ENCODE measurements at places on chromosomes 4 and X.

DNA sequence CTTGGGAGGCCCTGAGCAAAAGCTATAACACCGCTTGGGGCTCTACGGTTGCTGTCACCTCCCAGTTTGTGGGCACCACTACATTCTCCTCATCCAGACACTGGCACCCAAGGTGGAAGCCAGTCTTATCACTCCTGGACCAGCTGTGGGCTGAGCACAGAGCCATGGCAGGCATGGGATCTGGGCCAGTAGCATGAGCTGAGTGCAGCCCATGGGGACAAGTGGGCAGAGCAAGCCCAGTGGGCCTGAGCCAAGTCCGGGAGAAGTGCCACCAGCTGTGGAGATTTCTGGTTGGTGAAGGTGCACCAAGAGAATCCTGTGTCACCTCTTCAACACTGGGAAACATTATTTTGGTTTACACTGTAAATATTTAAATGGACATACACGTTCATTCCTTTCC, 1013.0 kb downstream of the TECRL start:
- DNase-seq, result no peak

GRCh38 chr4:174204164-174204831, 79.2 kb downstream of the FBXO8 start:
- DNase-seq, result no peak

DNA sequence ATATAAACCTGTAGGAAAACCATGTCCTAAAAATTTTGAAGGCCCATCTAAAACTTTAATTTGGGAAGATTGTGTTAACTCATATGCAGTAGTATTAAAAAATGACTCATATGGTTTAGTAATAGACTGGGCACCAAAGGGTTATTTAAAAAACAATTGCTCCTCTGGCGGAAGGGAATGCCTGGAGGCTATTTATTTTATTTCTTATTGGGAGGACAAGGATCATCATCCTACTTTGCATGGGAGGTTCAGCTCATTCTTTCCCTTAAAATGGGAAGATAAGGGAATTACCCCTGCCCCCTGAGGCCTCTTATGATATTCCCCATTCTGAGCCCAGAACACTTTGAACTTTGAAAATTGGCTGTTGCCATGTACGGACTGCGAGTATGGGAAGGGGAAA, 29.7 kb upstream of the MGST2 start:
- DNase-seq, result no peak

- DNase-seq, result no peak
These were observed 1331.8 kb downstream of the PCDH19 start for GRCh38 chrX:99078301-99078700.

- no peak for DNase-seq
These were observed 6.9 kb upstream of the STK32B start for GRCh38 chr4:5044341-5044740.

- no peak for DNase-seq
These were observed 204.3 kb upstream of the TLL1 start for GRCh38 chr4:165668694-165669093.

DNA sequence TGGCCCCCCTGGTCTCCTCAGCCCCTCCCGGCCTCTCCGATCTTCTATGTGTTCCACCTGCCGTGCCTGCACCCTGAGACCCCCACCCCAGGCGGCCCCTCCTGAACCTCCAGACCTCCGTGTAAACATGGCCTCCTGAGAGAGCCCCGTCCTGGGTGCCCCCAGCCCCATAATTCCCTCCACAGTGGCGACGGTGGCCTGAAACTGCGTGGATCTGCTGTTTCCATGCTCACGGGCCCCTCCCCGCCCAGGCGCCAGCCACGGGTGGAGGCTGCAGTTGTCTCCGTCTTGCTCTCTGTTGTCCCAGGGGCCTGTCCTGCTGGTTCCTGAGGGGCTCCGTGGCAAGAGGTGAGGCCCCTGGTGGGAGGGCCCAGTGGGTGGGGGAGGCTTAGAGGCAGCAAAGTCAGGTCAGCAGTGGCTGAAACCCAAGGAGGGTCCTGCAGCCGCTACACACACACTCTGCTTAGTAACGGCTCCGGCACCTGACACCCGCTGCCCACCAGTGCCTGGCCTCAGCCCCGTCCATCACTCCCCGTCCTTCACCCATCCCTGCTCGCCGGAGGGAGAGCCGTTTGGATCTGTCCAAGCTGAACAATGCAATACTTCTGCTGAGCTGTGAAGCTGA, 75.8 kb downstream of the FAM53A start:
- no peak for DNase-seq

DNA sequence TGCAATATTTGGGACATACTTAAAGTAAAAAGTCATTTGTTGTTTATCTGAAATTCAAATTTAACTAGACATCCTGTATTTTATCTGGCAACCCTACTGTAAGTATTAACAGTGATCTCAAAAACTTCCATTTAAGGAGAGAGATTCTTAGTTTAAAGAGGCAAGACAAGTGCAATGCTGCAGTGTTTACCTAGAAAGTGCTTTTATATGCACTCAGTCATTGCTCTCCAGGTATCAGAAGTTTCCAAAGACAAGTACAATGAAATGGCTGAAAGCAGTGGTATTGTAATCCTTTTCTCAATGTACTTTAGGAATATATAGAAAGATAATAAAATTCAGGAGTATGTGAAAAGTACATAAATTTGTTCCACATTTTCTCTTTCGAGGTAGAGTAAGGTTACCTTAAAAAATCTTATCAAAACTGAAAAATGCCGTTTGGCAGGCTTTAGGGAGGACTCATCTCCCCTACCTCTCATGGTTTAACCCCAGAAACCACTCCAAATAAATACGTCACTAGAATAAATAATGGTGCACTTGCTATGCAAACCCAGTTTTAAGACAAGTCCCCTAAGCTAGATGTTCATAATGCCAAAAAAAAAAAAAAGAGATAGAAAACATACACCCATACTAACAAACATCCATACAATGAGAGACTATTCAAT, 45.7 kb downstream of the ELF2 start:
- no peak for DNase-seq

All from stimulated activated CD4-positive, alpha-beta T cell treated with anti-CD3 and anti-CD28 coated beads, TNF-alpha, amount 100 ng/mL, for 4 hours (primary cell).